NCI-H1092 treated with DMSO at 0.1 percent for 48 hours (cell line): ENCODE measurements at places on chromosomes 4 and X.

- peak; percentile 12 for DNase-seq
Observed at GRCh38 chrX:67780694-67781109, 236.9 kb downstream of the AR start.

DNA sequence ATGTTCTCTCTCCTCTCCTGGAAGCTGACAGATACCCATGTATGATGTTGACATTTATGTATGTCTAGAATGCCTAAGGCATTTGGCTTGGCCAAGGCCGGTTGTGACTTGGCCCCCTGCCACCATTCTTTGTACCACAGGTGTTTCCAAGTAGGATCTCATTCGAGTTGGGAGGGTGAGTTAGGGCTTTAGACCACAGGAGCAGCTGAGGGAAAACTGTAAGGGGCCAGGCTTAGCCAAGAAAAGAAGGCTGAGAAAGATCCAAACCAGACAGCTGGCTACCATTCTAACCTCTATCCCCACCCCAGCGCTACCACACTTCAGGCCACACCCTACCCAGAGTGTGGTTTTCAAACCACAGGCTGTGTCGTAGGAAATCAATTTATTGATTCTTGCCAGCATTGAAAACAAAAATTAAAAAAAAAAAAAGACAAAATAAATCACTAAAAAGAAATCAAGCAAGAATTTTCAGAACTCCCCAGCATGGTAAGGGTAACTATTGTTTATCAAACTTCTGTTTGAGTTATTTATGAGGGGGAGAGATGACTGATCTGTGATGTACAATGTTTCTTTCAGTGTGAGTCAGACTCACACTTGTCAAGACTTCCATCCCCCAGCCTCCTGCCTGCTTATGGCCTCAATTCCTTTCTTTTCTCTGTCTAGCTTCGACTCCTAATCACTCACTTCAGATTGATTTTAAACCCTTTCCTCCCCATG lies 9.9 kb downstream of the TMSB4X start:
- DNase-seq, result peak; percentile 17

DNA sequence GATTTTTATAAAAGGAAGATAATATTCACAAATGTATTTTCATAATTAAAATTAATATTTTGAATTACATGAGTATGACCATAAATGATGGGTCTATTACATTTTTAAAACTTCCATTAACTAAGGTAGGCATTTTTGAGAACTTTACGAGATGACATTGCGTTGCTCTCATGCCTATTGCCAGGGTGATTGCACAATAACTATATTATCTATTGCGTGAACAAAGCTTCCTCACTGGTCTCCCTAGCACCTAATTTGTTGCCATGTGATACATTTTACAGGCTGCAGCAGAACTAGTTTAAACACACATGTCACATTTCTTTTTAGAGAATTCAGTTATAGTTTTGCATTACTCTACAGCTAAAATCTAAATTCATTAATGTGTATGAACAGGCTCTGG lies 289.7 kb upstream of the GRID2 start:
- DNase-seq, result no peak

DNA sequence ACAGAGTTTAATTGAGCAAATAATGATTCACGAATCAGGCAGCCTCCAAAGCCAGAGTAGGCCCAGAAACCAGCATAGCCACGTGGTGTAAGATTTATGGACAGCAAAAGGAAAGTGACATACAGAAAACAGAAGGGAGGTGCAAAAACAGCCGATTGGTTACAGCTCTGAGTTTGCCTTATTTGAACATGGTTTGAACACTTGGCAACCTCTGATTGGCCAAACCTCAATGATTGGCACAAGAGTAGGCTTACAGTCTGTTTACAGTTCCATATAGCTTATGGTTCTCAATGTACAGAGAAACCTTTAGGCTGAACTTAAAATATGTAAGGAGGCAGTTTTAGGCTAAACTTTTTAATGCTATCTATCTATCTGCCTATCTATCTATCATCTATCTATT lies 394.8 kb downstream of the CFAP47 start:
- no peak for DNase-seq

GRCh38 chr4:139316733-139317132 lies 14.5 kb upstream of the NDUFC1 start:
- no peak for DNase-seq
